Left ventricle myocardium inferior (tissue), 1 donor: ENCODE measurements at places on chromosomes 11 and 22. TPM values are rescaled to one million over a fixed set of nuclear protein-coding genes. Genes with fewer than 3 reads are reported as not detected.

DNA sequence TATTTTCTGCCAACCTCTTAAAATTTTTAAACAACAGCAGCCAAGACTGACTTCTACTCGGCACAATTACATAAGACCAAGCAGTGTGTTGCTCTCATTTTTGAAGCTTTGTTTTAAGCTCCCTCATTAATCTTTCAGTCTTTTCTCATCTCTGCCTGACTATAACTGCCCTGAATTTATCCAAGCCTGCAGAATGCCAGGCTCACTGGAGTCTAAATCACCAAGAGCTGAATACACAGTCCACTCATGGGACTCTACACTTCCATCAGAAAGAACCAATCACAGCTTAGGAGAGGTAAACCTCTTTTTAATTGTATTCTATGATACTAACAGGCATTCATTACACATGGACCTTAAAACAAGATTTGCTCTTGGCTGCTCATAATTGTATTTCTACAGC, 178.7 kb downstream of the CADM1 start:
- H3K36me3 ChIP-seq: peaks cover 5% of the 10 kb centered on the region
- H3K4me1 ChIP-seq: peaks cover 7% of the 10 kb centered on the region
- no peak overlapping the region for H3K4me3 ChIP-seq
- H3K27ac ChIP-seq: no peak overlapping the region

GRCh38 chr11:30329150-30329940, 6.4 kb downstream of the ARL14EP start:
- H3K4me1 ChIP-seq: peaks cover 52% of the 10 kb centered on the region
- H3K27me3 ChIP-seq: no peaks in the 10 kb centered on the region
- H3K4me3 ChIP-seq: no peak overlapping the region
- no peak overlapping the region for H3K27ac ChIP-seq
- peaks cover 35% of the 10 kb centered on the region for H3K36me3 ChIP-seq
- DNase-seq: no peak

DNA sequence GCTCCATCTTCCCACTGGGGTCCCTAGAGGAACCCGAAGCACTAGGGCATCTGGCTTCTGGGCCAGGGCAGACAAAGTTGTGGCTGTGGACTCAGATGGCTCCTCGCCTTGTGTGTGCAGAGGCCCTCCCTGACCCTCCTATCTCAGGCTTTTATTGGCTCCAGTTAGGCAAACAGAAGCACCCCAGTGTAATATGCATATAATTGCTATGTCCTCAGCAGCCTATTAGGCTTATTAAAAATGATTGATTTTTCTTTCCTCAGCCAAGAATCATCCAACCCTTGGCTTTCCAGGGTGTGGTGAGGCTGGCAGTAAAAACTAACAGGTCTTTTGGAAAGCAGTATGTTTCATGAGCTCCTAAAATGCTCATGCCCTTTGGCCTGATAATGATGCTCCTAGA, 22.3 kb downstream of the UPB1 start:
- H3K27me3 ChIP-seq: no peaks in the 10 kb centered on the region
- no peak overlapping the region for H3K27ac ChIP-seq
- H3K4me3 ChIP-seq: no peak overlapping the region
- H3K36me3 ChIP-seq: no peaks in the 10 kb centered on the region
- H3K4me1 ChIP-seq: peaks cover 7% of the 10 kb centered on the region

DNA sequence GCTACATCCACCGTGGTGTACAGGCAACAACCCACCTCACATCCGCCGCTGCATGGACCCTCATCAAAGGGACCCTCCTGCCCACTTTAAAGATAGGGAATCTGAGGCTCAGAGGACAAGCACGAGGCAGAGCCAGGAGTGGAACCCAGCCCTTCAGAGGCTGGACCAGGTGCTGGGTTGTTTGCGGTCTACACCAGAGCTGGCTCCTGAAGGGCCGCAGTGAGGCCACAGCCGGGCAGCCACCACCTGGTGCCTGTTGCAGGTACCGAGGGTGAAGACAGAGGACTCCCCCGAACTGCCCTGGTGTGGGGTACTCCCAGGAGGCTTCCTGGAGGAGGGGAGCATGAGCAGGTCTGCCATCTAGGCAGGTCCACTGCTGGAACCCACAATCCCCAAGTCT, 78.8 kb downstream of the DHCR7 start:
- no peak for DNase-seq
- no peaks in the 10 kb centered on the region for H3K36me3 ChIP-seq
- H3K4me3 ChIP-seq: no peak overlapping the region
- H3K27ac ChIP-seq: no peak overlapping the region
- H3K27me3 ChIP-seq: peaks cover 41% of the 10 kb centered on the region

- peak overlapping the region; percentile 87 for H3K27ac ChIP-seq
- no peak for DNase-seq
- peaks cover 86% of the 10 kb centered on the region for H3K4me1 ChIP-seq
- no peaks in the 10 kb centered on the region for H3K27me3 ChIP-seq
These were observed 5.0 kb downstream of the TBC1D22A start for GRCh38 chr22:46767249-46767985.

The VEGFB gene
- 272 TPM for total RNA-seq
